ENCODE measurements at places on chromosomes 7 and 10. TPM values are rescaled to one million over a fixed set of nuclear protein-coding genes. Genes with fewer than 3 reads are reported as not detected.

DNA sequence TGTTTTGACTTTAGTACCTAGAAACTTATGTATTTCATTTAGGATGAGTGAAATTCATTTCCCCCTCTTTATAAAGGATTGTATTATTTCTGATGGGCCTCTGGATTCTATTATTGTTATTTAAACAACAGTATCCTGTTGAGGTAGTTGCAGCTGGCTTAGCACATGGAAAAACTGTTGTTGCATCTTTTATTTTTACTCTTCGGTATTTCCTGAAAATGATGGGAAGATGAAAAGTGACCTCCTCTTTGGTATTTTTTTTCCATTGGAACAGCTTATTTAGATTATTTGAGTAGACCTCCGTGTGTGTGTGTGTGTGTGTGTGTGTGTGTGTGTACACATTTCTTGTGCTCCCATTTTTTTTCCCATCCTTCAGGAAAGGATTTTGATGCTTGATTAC lies 129.8 kb downstream of the PRKG1 start:
- no peaks in the 10 kb centered on the region for H3K36me3 ChIP-seq
- H3K27me3 ChIP-seq = no peaks in the 10 kb centered on the region
- peaks cover 4% of the 10 kb centered on the region for H3K4me1 ChIP-seq
- H3K4me3 ChIP-seq = no peak overlapping the region
- H3K27ac ChIP-seq = no peak overlapping the region
- DNase-seq = no peak

DNA sequence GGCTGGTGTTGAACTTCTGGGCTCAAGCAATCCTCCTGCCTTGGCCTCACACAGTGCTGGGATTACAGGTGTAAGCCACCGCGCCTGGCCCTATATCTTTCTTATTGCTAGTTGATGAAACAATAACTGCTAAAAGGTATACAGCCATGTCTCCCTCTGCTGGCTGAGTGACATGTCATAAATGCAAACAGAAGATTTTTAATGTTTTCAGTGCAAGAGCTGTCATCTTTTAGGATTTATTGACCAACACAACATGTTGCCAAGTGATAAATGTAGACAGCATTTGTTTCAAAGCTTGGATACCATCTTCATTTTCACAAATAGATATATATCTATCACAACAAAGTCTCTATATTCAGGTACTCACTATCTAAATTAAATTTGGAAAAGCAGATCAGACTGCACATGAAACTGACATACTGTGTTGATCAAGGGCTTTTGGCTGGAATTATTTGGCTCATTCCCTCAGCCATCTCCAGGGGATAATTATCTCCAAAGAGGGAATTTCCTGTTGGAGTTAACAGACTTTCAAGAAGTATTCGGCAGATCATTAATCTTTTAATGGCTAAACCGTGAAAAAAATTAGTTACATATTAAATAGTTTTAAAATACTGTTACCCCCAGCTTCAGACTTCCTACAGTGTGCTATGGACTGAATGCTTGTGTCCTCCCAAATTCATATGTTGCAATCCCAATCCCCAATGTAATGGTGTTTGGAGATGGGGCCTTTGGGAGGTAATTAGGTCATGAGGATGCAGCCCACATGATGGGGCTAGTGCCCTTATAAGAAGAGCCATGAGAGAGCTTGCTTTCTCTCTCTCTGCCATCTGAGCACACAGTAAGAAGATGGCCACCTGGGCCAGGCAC lies 41.3 kb upstream of the SRPK2 start:
- H3K27me3 ChIP-seq = no peaks in the 10 kb centered on the region
- no peaks in the 10 kb centered on the region for H3K4me1 ChIP-seq
- H3K27ac ChIP-seq = no peak overlapping the region
- H3K4me3 ChIP-seq = no peak overlapping the region
- H3K36me3 ChIP-seq = no peaks in the 10 kb centered on the region
- DNase-seq = no peak

GRCh38 chr7:147571436-147572185 lies 1019.0 kb upstream of the C7orf33 start:
- no peaks in the 10 kb centered on the region for H3K27me3 ChIP-seq
- DNase-seq = no peak
- no peak overlapping the region for H3K27ac ChIP-seq
- peaks cover 1% of the 10 kb centered on the region for H3K4me1 ChIP-seq
- no peak overlapping the region for H3K4me3 ChIP-seq

EFCAB10 gene
- polyA plus RNA-seq = not detected

GRCh38 chr7:86911659-86912058 lies 147.8 kb downstream of the ELAPOR2 start:
- no peaks in the 10 kb centered on the region for H3K4me1 ChIP-seq
- H3K4me3 ChIP-seq = no peak overlapping the region
- DNase-seq = no peak
- no peak overlapping the region for H3K27ac ChIP-seq
- no peaks in the 10 kb centered on the region for H3K36me3 ChIP-seq

DNA sequence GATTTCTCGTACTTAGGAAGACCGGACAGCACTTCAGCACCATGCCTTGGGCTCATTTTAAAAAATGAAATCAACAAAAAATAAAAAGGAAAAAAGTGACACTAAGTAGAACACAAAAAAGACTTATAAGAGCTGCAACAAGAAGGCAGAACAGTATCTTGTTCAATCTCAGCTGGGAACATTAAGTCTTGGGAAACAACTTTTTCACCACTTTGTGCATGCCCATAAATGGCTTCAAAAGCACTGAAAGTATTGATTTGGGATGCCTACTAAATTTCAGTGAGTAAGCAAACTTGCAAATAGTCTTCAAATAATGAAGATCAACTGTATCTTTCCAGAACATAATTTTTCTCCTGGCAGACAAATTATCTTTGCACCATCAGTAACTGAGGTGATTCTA lies 489.3 kb downstream of the NXPH1 start:
- no peak overlapping the region for H3K4me3 ChIP-seq
- no peaks in the 10 kb centered on the region for H3K4me1 ChIP-seq
- no peak overlapping the region for H3K27ac ChIP-seq
- H3K27me3 ChIP-seq = no peaks in the 10 kb centered on the region
- H3K36me3 ChIP-seq = no peaks in the 10 kb centered on the region

FAM20C gene
- 11.3 TPM for polyA plus RNA-seq

ARL3 gene
- polyA plus RNA-seq = 17.3 TPM

DNA sequence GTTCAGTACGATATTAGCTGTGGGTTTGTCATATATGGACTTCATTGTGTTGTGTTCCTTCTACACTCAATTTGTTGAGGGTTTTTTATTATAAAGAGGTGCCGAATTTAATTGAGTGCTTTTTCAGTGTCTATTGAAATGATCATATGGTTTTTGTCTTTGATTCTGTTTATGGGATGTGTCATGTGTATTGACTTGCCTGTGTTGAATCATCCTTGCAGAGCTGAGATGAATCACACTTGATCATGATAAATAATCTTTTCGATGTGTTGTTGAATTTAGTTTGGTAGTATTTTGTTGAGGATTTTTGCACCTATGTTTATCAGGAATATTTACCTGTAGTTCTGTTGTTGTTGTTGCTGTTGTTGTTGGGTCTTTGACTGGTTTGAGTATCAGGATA lies 39.8 kb downstream of the ATOH7 start:
- no peaks in the 10 kb centered on the region for H3K4me1 ChIP-seq
- H3K4me3 ChIP-seq = no peak overlapping the region
- no peak for DNase-seq
- H3K27me3 ChIP-seq = no peaks in the 10 kb centered on the region
- H3K36me3 ChIP-seq = no peaks in the 10 kb centered on the region
- H3K27ac ChIP-seq = no peak overlapping the region
